ENCODE measurements at places on chromosomes 4 and X. TPM values are rescaled to one million over a fixed set of nuclear protein-coding genes. Genes with fewer than 3 reads are reported as not detected.

Gene FGF13
- total RNA-seq = 10.4 TPM

DNA sequence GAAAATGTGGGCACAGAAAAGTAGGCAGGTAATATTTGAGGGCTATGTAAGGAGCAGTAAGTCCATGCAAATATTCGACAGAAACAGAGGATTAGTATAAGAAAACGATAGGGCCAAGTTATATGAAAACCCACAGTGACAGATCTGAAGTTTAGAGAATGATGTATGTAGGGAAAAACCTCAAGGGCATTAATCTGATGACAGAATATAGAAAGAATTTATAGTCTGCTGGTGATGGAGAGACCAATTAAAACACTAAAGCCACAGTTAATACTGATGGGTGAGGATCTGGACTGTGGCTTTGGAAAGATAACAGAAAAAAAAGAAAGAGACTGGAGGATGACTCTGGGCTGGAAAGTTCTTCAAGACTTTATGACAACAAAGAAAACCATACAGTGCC is 169.7 kb downstream of the PALLD start:
- DNase-seq = no peak

GRCh38 chr4:34851411-34851810 is 1392.9 kb downstream of the ARAP2 start:
- DNase-seq = no peak

Gene ARSJ
- 5.3 TPM for total RNA-seq

Gene GABRG1
- 1.4 TPM for total RNA-seq

GRCh38 chr4:144644368-144645101 is 1.4 kb upstream of the HHIP start:
- no peak for DNase-seq

DNA sequence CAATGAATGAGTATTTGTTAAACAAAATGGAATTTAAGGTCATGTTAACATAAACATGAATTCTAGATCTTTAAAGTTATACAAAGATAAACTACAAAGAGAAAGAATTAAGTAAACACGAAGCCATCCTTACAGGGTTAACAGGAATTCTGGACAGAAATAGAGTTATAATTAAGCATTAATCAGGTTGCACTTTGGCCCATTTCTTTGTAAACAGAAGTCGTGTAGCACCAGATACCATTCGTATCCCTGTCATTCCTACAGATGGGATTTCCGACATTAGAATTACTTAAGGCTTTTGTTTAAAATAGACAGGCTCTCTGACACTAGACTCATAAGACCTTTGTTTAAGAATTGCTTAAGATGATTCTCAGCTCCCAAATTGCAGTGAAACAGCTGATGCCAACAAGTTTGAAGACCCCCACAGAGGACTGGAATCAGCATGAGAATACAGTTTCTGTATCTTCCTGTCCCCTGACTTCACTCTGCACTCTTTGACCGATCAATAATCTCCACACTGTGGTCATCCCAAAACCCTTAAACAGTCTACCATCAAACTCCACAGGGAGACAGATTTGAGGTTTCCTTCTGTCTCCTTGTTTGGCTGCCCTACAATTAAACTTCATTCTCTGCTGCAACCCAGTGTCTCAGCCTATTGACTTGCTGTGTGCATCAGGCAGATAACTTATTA is 22.3 kb upstream of the TMEM150C start:
- no peak for DNase-seq
